ENCODE measurements at places on chromosomes 11 and 22.

GRCh38 chr22:39457198-39457555 lies 365 bp downstream of the MGAT3 start:
- DNase-seq, result no peak

GRCh38 chr11:114244726-114245394 lies 51.3 kb upstream of the NNMT start:
- DNase-seq, result no peak

DNA sequence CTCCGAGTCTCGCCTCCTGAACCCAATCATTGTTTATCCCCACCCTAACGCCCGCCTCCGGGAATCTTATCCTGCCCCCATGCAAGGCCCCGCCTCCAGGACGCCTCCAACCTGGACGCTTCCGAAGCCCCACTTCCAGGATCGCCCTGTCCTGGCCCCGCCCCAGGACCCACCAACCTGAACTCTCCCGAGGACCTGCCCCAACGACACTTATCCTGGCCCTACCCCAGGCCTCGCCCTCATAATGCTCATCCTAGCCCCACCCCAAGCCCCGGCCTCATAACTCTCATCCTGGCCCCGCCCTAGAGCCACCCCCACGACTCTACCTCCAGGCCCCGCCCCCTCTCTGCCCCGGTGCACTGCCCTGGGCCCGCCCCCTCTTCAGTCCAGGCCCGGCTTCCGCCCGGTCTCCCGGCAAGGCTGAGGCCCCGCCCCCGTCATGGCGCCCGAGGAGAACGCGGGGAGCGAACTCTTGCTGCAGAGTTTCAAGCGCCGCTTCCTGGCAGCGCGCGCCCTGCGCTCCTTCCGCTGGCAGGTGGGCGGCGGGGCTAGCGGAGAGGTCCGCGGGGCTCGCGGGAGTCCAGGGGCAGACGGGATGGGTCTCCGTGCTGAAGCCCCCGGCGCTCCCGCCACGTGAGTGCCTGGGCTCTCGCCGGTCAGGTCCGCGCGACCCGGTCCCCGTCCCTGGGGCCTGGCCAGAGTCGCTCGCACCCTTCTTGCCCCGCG lies 45.7 kb upstream of the DEFB108B start:
- DNase-seq, result peak; percentile 88

DNA sequence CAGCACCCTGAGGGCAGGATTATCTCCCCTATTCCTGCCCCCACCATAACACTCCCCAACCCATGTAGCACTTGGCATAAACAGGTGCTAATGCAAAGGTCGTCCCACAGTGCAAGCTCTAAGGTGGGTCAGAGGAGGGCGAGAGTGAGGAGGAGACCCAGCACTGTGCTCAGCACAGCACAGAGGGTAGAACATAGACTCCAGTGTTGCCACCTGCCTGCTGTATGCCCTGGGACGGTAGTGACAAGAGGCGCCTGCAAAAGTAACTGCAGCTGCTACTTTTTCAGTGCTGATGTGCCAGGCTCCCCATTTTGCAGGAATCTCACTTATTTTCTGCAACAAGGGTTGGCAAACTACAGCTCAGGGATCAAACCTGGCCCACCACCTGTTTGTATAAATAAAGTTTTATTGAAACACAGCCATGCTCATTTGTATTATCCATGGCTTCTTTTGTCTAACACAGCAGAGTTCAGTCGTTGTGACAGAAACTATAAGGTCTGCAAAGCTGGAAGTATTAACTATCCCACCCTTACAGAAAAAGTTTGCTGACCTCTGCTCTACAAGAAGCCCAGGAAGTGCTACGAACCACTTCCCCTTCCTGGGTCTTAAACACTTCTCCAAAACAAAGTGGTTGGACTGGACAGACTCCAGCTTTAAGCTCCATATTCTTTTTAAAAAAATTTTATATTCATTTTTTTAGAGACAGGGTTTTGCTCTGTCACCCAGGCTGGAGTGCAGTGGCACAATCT lies 16.9 kb upstream of the CDC42BPG start:
- DNase-seq, result no peak

GRCh38 chr22:48100685-48101417 lies 1338.4 kb downstream of the TBC1D22A start:
- no peak for DNase-seq

DNA sequence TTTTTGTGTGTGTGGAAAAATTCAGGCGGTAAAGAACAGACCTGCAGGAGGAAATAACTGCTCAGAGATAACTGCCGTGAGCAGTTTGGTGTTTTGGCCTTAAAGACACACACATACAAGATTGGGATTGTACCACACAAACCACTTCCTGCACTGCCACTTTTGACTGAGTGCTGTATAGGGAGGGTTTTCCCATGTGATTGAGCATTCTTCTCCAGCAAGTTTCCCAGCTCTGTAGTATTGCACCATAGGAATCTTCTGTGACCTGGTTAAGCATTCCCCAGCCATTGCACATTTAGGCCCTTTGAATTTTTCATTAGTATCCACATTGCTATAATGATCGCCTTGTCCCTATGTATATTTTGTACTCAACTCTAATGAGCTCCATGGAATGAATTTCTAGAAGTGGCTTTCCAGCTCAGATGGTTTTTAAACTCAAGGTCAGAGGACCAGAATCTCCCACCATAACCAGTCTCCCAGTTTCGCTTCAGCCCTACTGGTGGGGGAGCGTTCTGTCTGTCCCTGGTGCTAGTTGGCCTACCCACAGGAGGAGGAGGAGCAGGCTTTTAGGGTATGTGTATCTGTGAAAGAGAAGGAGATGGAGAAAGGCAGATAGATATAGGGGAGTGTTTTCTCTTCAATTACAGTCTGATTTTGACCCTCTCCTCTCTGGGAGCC lies 9.3 kb downstream of the CD82 start:
- peak; percentile 82 for DNase-seq

Data from HS-5 (cell line).